GDM1 (cell line): ENCODE measurements at places on chromosomes 5 and 9.
A peak's percentile ranks its signal among the peaks of the same experiment; 100 is the strongest.

- DNase-seq: no peak
Measured at GRCh38 chr5:43304525-43304924, 8.7 kb downstream of the HMGCS1 start.

DNA sequence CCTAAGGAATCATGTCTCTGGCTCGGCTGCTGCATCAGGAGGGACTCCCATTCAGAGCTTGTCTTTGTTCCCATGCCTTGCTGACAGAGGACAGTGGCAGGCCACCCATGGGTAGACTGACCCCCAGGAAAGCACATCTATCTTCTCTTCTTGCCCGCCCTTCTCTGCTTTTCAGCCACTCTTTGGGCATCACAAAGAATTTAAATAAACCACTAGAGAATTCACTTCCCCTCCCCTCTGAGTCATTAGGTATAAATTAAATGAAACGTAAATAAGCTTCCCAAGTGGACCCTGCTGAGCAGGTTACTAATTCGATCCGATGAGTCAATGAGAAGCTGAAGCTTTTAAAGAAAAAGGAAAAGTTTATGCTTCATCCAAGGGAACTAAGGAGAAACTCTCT, 97.0 kb downstream of the DRD1 start:
- no peak for DNase-seq

- no peak for DNase-seq
Measured at GRCh38 chr5:173029499-173029921, 26.6 kb upstream of the CREBRF start.

DNA sequence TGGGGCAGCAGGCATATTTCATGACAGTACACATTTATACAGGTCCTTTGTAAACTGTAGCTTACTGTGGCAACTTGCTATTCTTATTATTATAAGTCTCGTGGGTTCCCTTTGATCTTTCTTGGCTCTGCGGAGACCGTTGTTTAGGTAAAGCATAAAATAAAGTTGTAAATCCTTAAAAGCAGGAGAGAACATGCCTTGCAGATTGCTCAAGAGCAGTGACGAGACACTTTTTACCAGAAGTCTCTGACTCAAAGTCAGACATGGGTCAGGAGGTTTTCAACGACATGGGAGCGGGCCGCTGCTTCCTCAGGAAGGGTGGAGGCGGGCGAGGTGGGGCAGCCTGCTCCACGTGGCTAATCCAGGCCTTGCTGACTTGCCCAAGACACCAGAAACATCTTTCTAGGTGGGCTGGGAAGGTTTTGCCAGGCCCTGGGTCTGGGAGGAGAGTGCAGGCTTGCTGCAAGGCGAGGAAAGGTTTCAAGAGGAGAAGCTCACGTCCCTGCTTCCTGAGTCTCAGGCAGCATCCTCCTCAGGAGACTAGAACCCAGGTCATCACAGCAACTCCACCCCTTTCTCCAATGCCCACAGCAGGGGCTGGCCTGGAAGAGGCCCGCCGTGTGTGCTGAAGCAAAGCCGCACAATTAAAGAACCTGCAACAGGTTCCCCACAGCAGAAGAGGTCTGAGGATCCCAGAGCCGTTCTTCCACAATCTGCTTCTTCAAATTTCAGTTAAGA, 6.5 kb downstream of the TBC1D2 start:
- peak; percentile 82 for DNase-seq

DNA sequence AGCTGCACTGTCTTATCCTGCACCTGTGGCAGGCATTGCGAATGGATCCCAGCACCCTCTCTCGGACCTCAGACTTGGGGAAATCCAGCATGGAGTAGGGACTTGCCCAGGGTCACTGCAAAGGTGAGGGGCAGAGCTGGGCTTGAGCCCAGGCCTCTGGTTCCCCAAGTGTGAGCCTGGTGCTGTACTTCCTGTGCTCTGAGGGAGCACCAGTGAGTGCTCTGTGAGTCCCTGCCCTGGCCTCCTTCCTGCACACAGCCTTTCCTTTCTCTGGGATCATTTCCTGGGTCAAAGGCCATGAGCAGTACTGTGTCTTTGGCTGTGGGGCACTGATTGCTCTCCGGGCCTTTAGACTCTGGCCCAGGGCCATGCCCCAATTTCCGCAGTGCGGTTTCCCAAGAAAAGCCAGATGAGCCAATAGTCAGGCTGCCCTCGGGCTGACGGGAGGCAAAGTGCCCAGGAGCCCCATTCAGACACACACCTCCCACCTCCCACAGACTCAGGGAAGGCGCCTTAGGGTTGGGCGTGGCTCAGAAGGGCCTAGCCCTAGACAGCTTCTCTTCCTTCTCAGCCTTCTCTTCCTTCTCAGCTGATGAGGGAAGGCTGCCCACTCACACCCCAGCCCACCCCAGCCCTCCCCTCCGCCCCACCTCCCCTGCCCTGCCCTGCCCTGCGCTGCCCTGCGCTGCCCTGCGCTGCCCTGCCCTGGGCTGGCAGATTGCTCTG, 23.3 kb upstream of the TRIM14 start:
- no peak for DNase-seq

DNA sequence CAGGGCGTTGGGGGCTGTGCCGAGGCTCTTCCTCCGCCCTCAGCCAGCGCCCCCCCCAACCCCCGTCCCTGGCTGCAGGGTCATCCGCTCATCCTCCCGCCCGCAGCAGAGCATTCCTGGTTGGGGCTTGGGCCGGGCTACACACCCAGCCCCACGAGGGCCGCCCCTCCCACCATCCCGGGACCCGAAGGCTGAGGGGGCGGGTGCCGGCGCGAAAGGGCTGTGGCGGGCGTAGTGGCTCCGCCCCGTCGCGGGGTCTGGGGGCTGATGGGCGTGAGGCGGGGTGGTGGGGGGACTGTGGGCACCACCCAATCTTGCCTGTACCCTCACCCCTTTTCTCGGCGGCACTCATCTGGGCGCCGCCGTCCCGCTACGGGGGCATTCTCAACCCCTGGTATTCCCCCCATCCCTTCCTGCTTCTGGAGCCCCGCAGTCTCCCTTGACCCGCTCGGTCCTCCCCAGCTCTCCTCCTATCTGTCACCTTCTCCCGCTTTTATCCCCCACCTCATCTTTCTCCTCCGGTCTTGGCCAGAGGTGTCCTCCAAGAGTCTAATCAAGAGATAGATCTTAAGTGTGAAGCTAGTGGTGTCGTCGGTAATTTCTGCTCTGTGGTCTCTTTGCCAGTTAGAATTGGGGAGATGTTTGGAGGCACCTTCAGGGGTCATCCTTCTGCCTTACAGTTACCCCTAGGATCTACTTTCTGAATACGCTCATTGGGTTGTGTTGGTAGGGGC, 1.6 kb downstream of the FER start:
- DNase-seq: no peak

- no peak for DNase-seq
Measured at GRCh38 chr9:137317021-137317717, 15.1 kb upstream of the NRARP start.

GRCh38 chr9:20473515-20474013, 148.7 kb downstream of the MLLT3 start:
- no peak for DNase-seq

GRCh38 chr5:74471875-74472274, 168.7 kb downstream of the ENC1 start:
- no peak for DNase-seq

- no peak for DNase-seq
Measured at GRCh38 chr5:73152411-73153388, 20.3 kb upstream of the TMEM174 start.
